CD4-positive, alpha-beta T cell treated with Interleukin-15 for 4 hours (primary cell): ENCODE measurements at places on chromosomes 7 and 10.

DNA sequence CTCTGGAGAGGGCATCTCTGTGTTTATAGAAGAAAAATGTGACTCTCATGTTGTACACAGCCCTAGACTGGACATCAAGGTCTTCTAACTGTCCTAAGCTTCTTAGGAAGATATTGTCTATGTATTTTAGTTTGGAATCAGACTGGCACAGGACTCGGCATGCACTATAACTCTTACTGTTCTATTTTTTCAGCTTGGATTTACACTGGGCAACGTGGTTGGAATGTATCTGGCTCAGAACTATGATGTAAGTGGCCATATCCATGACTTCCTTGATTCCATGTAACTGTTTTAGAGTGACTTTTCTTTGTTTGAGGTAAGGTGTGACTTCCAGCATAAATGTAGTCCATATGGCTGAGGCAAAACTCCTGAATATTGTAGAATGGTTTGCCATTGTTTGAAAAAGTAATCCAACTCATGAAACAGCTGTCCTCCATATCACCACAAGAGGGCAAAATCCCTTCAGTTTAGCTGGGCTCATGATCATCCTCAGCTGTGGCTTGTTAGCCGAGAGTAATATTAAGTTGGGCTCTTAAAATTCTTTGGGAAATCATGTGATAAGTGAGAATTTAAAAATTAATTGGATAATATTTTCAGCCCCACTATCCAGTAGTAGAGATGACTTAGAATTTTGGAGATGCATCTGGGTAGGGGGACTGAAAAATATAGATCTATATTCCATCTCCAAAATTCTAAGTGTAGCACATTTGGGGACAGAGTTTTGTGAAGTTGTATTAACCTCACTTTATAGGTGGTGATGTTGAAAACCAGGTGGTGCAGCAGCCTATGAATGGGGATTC lies 10.4 kb downstream of the STMP1 start:
- no peak for DNase-seq

DNA sequence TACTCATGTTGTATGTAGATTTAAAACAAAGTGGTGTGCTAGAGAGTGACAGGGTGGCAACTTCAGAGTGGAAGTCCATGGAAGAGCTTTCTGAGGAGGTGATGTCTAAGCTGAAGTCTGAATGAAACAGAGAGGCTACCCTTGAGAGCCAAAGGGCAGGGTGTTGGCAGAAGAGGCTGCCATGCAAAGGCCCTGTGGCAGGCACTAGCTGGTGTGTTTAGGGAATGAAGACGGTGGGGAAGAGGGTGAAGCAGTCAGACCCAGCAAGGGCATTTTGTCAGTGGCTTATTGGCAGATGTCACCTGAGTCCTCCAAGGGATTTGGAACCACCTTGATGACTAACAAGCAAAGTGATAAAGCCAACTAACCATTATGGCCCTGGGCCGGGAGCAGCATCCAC lies 3.7 kb upstream of the CAMK2B start:
- DNase-seq: no peak

DNA sequence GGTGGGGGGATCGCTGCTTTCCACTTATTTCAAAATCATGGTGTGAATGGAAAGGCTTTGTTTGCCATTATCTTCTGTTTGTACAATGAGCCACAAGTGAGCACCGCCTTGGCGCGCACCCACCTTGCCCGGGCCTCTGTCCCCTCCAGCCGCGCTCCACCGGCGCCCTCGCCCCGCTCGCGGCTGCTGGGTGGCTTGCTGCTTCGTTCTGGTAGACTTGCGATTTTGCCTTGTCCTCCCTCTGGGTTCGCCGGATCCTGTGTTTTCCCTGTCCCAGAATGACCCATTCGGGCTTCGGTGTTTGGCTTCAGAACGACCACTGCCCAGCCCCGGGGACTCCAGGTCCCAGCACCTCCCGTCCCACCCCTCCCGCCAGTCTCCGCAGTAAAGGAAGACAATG lies 273.0 kb upstream of the BMPER start:
- DNase-seq: no peak

- DNase-seq: no peak
These were observed 708.1 kb upstream of the PCDH15 start for GRCh38 chr10:55509168-55509567.

GRCh38 chr10:69292459-69292858 lies 14.2 kb downstream of the HK1 start:
- DNase-seq: no peak

DNA sequence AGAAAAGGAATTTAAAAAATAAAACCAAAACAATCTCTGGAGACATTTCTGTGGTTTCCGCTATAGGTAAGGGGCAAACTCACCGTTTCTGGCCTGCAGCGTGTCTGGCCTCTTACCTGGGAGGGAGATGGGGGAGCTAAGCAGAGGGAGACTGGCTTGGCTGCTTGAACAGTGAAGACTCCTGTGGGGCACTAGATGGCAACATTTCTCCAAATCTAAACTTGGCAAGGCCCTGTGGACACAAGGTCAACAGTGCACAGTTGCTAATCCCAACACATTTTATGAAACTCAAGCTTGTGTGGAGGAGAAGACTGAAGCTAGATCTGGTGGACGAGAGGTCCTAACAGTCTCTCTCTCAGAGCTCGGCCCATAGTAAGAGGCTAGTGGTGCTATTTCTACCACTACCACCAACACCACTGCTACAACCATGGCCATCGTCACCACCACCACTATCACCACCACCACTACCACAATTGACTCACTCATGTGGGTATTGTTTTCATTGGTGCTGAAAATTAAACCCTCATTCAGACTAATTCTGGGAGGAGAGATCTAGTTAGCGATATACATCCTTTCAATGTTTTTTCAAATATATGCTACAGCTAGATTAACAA lies 28.4 kb upstream of the CDHR3 start:
- no peak for DNase-seq

DNA sequence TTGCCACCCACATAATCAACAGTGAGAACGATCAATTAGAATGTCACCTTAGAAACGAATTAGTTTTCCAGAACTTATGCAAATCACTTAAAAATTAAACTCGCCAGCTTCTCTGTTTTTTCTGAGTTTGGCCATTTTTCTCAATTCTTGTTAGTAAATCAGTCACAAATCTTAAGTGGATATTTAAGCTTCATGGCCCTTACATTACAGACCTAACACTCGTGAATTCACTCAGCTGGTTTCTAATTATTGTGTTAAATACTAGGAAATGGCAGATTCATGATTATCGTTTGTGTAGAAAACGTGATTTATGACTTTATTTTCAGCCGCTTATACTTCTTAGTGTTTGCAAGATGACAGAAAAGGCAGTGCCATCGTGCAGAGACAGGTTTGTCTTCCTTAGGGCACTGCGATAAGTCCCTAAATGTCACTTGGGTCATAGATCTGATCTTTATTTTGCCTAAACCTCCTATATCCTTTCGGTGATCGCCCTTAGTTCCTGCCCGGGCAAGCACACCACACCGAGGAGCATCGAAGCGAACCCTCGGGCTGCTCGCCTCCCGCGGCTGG lies 587 bp upstream of the CELF2 start:
- no peak for DNase-seq

- no peak for DNase-seq
These were observed 55.1 kb downstream of the PDE1C start for GRCh38 chr7:32015133-32015532.

GRCh38 chr7:31094271-31094670 lies 42.2 kb downstream of the ADCYAP1R1 start:
- DNase-seq: no peak

GRCh38 chr10:21423850-21424249 lies 101.6 kb downstream of the SKIDA1 start:
- no peak for DNase-seq

DNA sequence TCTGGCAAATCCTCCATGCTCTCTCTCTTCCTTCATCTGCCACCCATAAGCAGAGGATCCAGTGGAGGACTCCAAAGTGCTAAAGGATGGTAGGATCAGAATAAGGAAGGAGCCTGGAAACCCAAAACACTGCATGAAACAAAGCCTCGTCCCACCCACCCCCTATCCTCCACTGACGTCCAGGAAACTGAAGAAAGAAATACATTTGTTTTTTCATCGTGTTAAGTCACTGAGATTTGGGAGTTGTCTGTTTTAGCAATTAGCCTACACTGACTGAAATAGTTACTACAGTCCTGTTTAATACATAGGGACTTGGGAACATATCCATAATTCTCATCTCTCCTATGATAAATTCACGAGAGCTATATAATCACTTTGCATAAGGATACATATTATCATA lies 14.8 kb downstream of the ANXA7 start:
- DNase-seq: no peak

GRCh38 chr7:38102507-38102906 lies 75.5 kb upstream of the STARD3NL start:
- no peak for DNase-seq

- DNase-seq: no peak
These were observed 253.6 kb downstream of the KIF20B start for GRCh38 chr10:89954787-89955566.

DNA sequence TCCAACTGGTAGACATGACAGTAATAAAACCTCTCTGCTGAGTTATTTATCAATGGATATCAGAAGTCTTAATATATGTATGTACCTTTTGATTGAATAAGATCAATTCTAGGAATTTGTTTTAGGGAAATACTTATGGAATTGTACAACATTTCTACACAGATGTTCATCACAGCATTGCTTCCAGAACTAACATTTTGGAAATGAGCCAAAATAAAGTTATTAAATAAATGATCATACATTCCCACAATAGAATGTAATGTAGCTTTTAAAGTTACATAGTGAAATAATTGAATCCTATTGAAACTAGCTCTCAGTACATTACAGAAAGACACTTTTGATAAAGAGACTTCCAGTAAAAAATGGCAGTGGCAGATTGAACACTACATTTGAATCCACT lies 481.6 kb upstream of the LRRN3 start:
- DNase-seq: no peak

GRCh38 chr7:47887016-47887640 lies 61.1 kb downstream of the PKD1L1 start:
- no peak for DNase-seq

DNA sequence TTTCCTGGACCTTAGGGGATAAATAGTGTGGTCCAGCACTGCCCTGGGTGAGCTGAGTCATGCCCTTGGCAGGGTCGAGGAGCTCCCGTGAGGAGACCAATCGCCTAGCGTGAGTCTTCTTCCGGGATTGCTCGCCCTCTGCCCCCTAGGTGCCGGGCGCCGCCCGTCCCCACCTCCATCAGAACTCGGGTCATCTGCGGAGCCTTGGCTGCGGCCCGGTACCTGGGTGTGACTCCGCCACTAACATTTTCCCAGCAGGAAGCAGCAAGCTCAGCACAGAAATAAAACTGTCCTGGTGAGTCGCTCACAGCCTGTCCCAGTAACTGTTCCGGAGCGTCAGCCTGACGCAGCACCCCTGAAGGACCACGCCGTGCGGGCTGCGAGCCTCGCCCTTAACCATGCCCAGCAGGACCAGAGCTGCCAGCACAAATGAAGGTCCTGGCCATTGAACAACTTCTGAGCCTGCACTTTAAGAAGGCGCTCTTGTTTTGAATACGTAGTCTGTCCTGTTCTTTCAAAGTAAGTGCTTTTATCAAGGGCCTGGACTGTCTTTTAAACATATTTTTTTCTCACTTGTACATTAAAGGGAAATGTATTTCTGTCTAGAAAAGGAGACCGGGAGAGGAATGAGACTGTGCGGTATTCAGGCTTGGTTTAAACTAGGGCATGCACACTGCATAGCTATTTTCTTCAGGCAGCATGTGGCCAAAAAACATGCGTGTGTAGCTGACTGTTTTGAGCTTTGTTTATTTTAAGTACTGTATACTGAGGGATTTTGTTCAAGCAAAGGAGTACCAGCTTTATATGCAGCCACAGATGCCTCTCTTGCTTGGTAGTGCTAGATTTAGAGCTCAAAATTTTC lies 136.7 kb downstream of the HECW1 start:
- DNase-seq: no peak

GRCh38 chr10:21976739-21977138 lies 26.8 kb downstream of the DNAJC1 start:
- no peak for DNase-seq

- DNase-seq: peak; percentile 2
These were observed 222.1 kb downstream of the GLI3 start for GRCh38 chr7:42014625-42015618.

DNA sequence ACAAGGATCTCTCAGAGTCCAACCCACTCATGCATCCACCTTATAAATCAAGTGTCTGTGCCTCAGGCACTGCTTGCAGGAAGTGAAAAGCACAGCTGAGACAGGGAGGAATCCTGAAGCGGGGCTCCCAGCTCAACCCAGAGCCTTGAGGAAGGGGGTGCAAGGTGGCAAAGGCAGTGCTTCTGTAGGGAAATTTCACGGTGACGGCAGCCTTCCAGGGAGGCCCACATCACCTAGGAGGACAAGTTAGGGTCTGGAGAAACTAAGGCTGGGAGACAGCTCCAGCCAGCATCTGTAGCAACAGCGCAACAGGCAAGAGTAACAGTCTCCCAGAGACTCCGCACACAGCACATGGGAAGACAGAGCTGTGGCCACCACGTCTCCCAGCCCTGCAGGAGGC lies 2.7 kb downstream of the AOC1 start:
- DNase-seq: no peak
